ENCODE measurements at places on chromosomes 6 and 20.

DNA sequence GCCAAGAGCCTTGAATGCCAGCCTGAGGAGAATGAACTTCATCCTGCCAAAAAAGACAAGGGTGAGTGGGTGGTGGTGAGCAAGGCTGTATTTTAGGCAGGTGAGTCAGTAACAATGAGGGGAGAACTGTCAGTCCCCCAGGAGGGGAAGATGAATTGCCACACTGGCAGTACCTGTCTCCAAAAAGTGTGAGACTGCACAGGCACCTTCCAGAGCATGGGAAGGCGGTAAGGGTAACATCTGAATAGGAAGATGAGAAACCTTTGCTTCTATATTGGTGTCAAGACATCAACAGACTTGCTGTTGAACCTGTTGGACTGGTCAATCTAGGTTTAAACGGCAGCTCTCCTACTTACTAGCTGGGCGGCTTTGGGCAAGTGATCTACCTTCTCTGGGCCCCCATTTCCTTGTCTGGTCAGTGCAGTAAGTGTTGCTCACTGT lies 30.9 kb downstream of the STK35 start:
- DNase-seq, result no peak

GRCh38 chr6:161010418-161010817 lies 18.8 kb downstream of the MAP3K4 start:
- peak; percentile 81 for DNase-seq

DNA sequence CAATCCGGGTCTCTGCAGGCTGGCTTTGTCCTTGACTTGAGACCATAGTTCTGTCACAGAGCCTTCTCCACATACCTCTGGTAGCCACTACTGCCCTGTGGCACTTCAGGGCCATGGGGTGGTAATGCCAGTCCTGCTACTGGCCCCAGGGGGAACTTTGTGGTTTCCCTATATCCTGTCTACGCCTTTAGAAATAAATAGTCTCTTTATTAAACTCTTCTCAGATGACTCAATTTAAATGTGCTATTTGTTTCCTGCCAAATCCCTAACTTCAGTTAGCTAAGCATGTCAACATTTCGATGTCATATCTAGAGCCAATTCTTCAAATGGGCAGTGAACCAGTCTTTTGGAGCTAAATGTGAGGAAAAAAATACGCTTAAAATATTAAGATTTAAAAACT lies 60.1 kb downstream of the SEL1L2 start:
- DNase-seq, result no peak

- no peak for DNase-seq
Measured at GRCh38 chr6:3986241-3986640, 92.7 kb downstream of the FAM217A start.

DNA sequence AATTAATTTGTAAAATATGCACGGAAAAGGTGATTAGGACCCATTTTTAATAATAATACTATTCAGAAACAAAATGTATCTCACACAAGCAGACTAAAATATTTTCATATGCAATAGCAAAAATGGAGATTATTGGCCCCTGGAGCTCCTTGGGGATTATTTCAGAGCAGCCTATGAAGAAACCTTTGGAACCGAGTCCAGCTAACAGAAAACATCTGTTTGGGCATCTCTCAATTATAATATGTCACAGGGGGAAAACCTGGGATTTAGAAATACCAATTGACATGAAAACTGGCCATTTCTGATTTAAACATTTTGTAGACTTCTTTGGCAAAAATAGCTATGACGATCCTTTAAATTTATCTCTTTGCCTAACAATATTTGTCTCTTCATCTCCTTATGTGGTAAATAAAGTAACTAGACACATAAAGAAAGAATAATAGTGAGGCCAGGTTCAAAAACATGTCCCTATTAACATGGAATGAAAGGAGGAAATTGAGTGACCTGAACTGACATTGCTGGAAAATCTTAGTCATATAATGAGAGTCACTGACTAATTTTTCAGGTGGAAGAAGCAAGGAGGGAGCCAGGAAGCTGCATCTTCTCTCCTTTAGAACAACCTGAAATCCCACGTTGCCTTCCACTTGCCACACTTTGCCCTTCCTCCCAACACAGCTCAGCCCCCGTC lies 199.0 kb downstream of the SOD2 start:
- no peak for DNase-seq
